ENCODE measurements at places on chromosomes 12 and 14.

DNA sequence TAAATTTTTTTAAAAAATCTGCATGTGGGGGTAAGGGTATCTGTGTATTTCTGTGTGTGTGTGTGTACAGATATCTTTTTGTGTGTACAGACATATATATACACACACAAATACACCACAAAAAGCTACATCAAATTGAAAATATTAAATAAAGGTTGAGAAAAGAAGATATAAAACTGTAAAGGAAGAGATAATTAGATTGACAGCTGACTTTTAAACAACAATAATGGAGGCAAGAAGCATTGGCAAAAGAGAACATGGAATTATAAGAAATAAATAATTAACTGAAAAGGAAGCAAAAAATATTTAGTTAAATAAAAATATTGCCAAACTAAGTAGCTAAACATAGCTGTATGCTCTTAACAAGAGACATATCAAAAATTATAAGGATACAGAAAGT is 291.4 kb downstream of the FSCB start:
- no peak for DNase-seq

DNA sequence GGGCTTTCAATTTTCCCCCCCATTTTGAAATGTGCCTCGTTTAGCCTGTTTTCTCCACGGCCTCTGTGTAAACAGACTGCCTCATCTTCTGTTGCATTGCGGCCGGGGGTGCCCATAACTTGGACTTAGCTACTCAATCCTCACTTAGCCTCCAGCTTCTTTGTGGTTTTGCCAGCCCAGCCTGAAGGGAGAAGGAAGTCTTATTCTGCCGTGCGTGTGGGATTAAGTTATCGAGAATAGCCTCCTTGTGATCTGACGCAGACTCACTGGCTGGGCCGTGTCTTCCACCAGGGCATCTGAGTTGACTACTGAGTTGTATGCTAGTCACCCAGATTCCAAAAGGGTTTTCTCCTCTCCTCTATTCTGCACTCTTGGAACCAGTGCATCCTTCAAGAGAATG is 8.1 kb downstream of the PRKAB1 start:
- no peak for DNase-seq

GRCh38 chr14:66101662-66102061 is 384.5 kb upstream of the CCDC196 start:
- no peak for DNase-seq

GRCh38 chr12:82596483-82596882 is 90.2 kb upstream of the TMTC2 start:
- DNase-seq: peak; percentile 93

DNA sequence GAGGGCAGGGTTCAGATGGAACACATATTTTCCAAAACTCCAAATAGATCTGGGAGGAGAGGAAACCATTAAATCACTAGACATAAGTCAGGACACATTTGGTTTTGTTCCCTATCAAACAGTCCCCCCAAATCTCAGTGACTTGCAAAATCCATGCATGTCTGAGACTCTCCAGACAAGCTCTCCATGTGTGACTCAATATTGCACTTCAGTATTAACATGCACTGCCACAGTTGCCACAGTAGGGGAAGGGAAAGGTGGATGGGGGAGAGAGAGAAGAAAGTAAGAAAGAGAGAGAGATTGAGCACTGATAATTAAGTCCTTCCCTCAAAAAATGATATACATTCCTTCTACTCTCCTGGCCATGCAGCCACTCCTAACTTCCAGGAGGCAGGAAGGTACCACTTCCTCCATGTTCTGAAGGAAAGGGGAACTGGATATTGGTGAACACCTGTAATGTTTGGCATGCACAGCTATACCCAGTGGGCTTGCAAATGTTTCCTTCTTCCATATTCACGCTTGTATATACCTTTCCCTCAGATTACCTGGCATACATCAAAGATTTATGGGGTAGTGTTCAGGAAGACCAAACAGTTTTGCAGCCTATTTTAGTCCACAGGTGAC is 310.0 kb downstream of the ZFP36L1 start:
- DNase-seq: no peak

DNA sequence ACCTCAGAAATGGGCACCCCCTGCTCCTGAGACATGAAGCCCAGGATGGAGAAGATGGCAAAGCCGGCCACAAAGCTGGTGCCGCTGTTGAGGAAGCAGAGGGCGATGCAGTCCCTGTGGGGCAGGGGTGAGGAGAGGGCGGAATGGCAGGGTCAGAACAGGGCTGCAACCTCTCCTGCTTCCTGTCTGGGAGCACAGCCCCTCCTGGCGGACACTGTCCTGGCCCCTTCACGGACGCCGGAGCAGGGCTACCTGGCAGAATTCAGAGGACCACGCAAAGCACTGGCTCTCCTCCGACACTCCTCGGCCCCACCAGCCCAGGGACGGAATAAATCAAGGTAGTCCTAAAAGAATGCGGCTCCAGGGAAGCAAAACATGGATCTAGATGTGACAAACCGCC is 12.4 kb upstream of the SLC6A12 start:
- no peak for DNase-seq

GRCh38 chr12:107105410-107105703 is 12.0 kb upstream of the CRY1 start:
- no peak for DNase-seq

GRCh38 chr14:91005716-91006115 is 54.7 kb downstream of the RPS6KA5 start:
- DNase-seq: no peak

- no peak for DNase-seq
These were observed 29.4 kb downstream of the PPP2R5E start for GRCh38 chr14:63513756-63514155.

- peak; percentile 16 for DNase-seq
These were observed 921 bp downstream of the RAD51B start for GRCh38 chr14:67820428-67820971.

GRCh38 chr12:21683115-21683514 is 25.5 kb upstream of the LDHB start:
- no peak for DNase-seq

- no peak for DNase-seq
These were observed 202.2 kb downstream of the TMEM132D start for GRCh38 chr12:129701631-129702101.

- no peak for DNase-seq
These were observed 111.6 kb downstream of the PIWIL1 start for GRCh38 chr12:130449291-130449690.

DNA sequence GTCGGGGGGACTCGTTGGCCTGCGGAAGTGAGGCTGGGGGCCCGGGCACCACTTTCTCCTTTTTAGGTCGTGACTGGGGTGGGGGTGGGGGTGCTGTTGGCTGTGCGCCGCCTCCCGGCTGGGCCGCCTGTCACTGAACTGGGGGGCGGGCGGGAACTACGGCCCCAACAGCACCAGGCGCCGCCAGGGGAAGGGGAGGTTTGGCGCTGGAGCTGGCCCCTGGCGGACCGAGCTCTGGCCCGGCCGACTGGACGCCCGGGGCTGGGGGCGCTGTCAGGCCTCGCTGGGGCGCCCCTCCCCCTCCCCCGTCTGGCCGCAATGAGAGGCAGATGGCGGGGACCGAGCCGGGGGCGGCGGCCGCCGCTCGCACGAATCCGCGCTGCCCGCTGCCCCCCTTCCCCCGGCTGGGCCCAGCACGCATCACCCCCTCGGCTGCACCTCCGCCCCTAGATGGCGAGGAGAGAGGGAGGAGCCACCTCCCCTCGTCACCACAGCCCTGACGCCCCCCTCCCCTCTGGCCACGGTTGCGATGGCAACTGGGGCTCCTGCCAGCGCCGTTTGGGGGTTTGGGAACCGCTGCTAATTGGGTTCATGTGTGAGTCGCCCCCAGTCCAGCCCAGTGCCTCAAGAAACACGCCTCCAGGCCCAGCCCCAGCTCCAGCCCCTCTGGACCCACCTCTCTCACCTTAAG is 723 bp downstream of the NFATC4 start:
- DNase-seq: no peak

- DNase-seq: no peak
These were observed 19.9 kb downstream of the SETD3 start for GRCh38 chr14:99460793-99461192.

DNA sequence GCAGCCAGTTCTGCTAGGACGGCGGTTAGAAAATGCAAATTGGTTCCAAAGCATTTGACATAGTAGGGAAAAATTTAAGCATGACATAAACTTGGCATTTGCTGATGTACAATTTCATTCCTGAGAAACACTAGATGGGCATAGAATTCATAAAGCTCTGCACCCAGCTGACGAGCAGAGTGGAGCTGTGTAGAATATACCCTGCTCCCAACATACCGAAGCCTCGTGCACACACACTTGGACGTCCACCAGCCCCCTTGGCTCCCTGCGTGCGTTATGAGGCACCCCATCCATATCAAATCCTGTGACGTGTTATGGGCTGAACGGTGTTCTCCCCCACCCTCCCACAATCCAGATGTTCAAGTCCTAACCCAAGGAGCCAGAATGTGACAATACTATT is 65.4 kb downstream of the CLMN start:
- no peak for DNase-seq

DNA sequence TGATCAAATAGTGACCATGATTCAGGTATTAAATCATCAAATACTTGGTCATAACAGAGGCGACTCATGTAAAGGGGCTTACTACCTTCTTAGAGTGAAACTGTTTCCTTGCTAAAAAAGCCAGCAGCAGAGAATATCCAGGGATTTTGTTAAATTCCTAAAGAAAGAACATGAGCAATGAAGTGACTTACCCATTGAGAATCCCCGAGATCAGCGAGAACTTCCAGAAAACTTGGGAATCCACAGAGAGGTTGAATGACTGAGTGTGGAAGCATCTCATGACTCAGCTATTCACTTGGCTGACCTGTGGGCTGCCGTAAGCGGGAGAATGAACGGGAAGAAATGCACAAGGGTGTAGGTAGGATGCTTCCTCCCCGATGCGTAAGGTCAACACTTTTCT is 85.3 kb upstream of the KCNA1 start:
- no peak for DNase-seq

- DNase-seq: no peak
These were observed 14.5 kb downstream of the BCL7A start for GRCh38 chr12:122036153-122036552.

DNA sequence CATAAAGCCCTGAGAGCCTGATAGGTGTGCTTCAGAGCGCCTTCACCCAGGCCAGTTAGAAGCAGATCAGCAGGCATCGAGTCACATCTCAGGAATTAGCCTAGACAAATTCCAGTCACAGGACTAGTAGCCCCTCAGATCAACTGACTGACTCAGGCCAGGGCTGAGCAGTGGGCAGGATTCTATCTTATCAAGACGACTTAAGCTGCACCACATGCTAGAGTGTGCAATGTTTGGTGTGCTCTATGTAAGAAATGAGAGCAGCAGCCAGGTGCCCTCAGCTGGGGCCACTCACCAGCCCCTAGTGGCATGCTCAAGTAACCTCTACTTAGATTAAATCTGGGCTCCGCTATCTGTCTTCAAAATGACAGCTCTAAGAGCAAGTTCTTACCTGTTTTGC is 19.7 kb upstream of the NGB start:
- DNase-seq: no peak
